ENCODE measurements at places on chromosomes 6 and 20.
A peak's percentile ranks its signal among the peaks of the same experiment; 100 is the strongest.

DNA sequence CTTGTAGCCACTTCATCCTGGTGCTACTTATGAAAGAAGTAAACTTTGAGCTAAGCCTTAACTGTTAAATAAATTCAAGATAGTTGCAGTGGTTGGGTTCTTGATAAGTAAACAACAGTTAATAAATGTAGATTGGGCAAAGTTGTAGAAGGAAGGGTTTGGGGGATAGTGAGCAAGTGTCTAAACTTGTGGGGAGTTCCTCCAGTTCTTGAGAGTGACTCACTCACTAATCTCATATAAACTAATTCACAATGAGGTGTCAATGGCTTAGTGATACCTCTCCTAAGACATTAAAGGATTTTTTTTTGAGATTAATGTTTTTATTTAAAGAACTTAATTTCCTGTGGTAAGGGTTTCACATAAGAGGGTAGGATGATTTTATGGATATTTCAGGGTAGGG is 507.4 kb downstream of the BMP2 start:
- DNase-seq = no peak

- no peak for DNase-seq
These were observed 25.6 kb upstream of the SULF2 start for GRCh38 chr20:47810721-47811347.

DNA sequence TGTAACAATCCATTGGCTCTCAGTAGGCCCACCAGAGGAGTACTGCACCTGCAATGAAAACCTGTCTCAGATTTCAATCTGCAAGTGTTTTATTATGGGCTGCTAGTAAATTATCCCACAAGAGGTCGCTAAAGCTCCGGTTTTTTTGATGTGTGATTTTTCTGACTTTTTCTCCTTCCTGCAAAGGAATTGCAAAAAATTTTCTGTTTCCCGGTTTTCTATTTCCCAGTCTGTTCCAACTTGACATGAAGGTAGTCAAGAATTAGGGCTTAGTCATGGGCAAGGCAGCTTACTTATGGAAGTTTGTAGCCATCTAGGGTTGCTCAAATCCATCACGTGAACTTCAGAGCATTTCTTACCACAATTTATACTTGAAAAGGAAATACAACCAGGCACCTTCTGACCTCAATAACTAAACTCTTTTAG is 38.5 kb upstream of the AHI1 start:
- peak; percentile 68 for DNase-seq

DNA sequence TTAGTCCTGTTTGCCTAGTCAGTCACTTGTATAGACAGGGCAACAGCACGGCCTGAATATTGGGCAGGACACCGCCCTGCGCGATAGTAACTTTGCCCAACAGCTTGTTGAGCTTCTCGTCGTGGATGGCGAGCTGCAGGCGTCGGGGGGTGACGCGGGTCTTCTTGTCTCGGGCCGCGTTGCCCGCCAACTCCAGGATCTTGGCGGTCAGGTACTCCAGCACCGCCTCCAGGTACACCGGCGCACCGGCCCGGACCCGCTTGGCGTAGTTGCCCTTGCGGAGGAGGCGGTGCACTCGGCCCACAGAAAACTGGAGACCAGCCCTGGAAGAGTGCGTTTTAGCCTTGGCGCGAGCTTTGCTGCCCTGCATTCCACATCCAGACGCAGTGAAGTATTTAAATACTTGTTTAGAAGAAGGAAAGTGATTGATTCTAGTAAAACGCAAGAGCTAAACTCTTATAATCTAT is 92.8 kb upstream of the BTN3A2 start:
- DNase-seq = no peak

DNA sequence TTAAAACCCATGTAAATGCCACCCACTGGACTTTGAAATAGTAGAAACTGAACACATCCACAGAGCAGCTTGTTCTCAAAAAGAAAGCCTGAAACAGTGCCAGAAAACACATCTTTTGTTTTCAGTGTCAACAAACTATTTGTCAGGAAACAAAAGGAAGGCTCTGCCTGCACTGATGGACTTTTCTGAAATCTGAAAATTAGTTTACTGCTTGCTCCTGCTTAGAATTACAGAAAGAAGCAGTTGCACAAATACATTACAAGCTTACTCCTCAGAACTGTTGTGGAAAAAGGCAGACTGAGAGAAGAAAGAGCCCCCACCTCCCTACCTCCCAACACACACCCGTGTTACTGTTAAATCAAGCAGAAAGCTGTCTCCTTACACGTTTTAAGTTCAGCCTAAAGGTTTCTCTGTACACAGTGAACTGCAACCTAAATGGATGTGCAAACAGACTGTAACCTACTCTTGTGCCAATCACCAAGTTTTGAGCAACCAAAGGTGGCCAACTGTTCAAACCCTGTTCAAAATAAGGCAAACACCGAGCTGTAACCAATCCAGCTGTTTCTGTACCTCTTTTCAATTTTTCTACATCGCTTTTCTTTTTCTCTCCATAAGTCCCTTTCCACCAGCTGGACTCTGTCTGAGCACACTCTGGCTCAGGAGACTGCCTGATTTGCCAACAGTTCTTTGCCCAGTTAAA is 43.7 kb downstream of the FRK start:
- DNase-seq = no peak

DNA sequence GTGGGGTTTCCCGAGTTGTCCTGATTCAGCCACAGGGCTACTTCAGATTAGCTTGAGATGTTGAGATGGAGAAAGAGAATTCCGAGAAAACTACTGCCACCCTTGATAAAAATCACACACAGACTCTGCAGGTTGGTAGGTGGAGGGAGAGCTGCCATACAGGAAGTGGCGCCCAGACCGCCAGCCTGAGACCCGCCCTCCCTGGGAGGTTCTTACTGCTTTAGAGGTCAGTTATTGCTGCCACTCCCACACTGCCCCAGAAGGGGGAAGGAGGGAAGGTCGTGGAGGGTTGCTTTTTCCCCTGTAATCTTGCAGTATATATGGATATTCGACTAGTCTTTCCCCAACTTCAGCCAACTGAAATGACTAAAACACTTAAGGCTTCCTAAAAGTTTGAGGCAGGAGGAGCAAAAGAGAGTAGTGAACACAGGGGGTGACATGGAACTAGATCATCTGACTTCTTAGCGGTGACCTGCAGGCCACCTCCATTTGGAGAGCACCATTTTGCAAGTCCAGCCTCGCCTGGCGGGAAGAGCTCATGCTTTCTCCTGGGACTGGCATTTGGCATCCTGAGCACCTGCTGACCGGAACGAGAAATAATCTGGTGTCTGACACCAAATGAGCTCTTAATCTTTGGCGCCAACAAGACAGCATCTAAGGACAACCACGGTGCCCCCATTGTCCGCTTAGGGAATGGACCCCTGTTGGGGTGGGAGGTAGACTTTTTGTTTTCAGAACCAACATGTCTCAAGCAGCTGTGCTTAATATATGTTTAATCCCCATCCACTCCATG is 35.7 kb upstream of the SLC22A1 start:
- peak; percentile 26 for DNase-seq

- no peak for DNase-seq
These were observed 19.9 kb upstream of the PHACTR3 start for GRCh38 chr20:59584278-59584925.

- DNase-seq = no peak
These were observed 17.6 kb upstream of the SERPINB1 start for GRCh38 chr6:2859185-2859700.

GRCh38 chr6:167669553-167669849 is 157.2 kb upstream of the AFDN start:
- no peak for DNase-seq

DNA sequence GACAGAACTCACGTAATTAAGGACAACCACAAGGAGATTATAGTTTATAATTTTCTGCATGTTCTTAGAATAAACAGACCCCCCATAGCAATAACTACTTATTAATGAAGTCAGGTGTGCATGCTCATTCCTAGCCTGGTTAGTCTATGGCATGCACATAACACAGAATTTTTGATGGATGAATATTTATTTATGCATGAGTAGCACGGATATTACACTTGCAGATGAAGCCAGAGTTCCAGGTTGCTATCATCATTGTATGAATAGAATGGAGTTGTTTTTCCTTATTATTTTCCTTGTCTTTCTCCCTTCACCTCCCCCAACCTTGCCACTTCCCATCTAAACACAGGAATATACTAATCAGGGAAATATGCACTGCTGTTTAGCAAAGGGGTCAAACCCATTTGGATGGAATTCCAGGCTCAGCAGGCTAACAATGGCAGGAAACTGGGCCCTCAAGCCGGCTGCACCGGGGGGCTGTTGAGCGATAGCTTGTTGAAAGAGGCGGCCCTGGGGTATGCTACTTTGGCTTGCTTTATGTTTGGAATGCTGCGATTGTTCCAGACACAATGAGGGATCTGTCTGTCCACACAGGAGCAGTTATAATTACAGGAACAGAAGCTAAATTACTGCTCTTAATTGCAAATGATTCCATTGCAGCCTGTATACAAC is 112.6 kb downstream of the TMEM170B start:
- no peak for DNase-seq

DNA sequence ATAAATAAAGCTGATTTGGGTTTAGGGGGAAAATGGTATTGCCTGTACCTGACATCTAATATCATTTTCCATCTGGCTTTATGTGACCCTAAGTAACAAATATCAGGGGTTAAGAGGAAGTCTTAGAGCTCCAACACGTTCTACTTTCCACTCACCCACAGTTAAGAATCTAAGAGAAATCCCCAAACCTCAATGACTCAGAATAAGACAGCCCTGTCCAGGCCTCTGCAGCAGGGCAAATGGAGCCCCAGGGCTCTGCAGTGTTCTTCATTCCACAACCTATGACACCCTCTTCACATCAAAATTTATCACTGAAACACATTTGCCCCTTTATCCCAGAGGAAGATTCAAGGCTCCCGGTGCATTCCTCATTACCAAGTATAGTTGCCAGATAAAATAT is 20.3 kb upstream of the TENT5A start:
- DNase-seq = no peak

All from SJCRH30 (cell line).